A549 treated with ZK216348 at 1 μM for 4 hours (cell line): ENCODE measurements at places on chromosomes 3 and 15. TPM values are rescaled to one million over a fixed set of nuclear protein-coding genes. Genes with fewer than 3 reads are reported as not detected.

FAM81A gene
- total RNA-seq = 10.6 to 14.8 TPM (median 12.0 TPM) in 5 replicates

ZBTB47 gene
- 4.9 to 7.6 TPM (median 6.1 TPM) in 5 replicates for total RNA-seq

SH3GL3 gene
- total RNA-seq = 0.49 to 1.3 TPM (median 0.71 TPM) in 5 replicates

FOXL2NB gene
- 0.95 to 1.5 TPM (median 1.3 TPM) in 5 replicates for total RNA-seq

UACA gene
- 33.8 to 50.1 TPM (median 48.1 TPM) in 5 replicates for total RNA-seq

KY gene
- 0.07 to 0.25 TPM (median 0.20 TPM) in 3 of 5 replicates, not detected in the others for total RNA-seq

CYP1A1 gene
- 1.4 to 2.1 TPM (median 1.8 TPM) in 5 replicates for total RNA-seq

ZNF717 gene
- total RNA-seq = 1.8 to 3.6 TPM (median 2.9 TPM) in 5 replicates

FAM107A gene
- 0.13 TPM in 1 of 5 replicates, not detected in the others for total RNA-seq

SNX22 gene
- 0.59 to 1.1 TPM (median 0.78 TPM) in 5 replicates for total RNA-seq

IGSF11 gene
- 2.7 to 6.4 TPM (median 4.9 TPM) in 5 replicates for total RNA-seq

CISH gene
- 0.42 to 0.65 TPM (median 0.52 TPM) in 5 replicates for total RNA-seq

UBE2E1 gene
- total RNA-seq = 86.2 to 129 TPM (median 96.1 TPM) in 5 replicates

CDHR4 gene
- 0.13 to 0.35 TPM (median 0.23 TPM) in 5 replicates for total RNA-seq

KCNMB3 gene
- total RNA-seq = 0.89 to 2.2 TPM (median 1.5 TPM) in 5 replicates

SHC4 gene
- total RNA-seq = 0.54 to 1.4 TPM (median 0.80 TPM) in 5 replicates

WDR93 gene
- total RNA-seq = 0.09 to 0.64 TPM (median 0.18 TPM) in 5 replicates

GRK7 gene
- total RNA-seq = not detected in 5 replicates

ATP10A gene
- 5.7 to 9.9 TPM (median 8.0 TPM) in 5 replicates for total RNA-seq

TIMP4 gene
- 10.8 to 13.2 TPM (median 12.0 TPM) in 5 replicates for total RNA-seq

XIRP1 gene
- 0.02 to 0.18 TPM (median 0.06 TPM) in 5 replicates for total RNA-seq

FURIN gene
- total RNA-seq = 30.5 to 67.8 TPM (median 56.7 TPM) in 5 replicates

CHAC1 gene
- 4.3 to 8.5 TPM (median 6.2 TPM) in 5 replicates for total RNA-seq

ITPKA gene
- total RNA-seq = 2.0 to 4.3 TPM (median 3.3 TPM) in 5 replicates

MYO9A gene
- total RNA-seq = 7.5 to 12.9 TPM (median 10.9 TPM) in 5 replicates

RGMA gene
- 0.21 to 0.42 TPM (median 0.26 TPM) in 5 replicates for total RNA-seq

ACOX2 gene
- total RNA-seq = 7.4 to 11.4 TPM (median 8.2 TPM) in 5 replicates

SLC24A5 gene
- not detected in 5 replicates for total RNA-seq

TEX264 gene
- total RNA-seq = 50.6 to 79.9 TPM (median 73.0 TPM) in 5 replicates

CCDC80 gene
- total RNA-seq = 43.7 to 84.1 TPM (median 57.4 TPM) in 5 replicates

HYAL1 gene
- total RNA-seq = 0.24 to 0.80 TPM (median 0.46 TPM) in 5 replicates

NUSAP1 gene
- total RNA-seq = 60.4 to 83.0 TPM (median 69.7 TPM) in 5 replicates

GAP43 gene
- total RNA-seq = not detected in 5 replicates

PEAK1 gene
- 5.1 to 12.1 TPM (median 8.8 TPM) in 5 replicates for total RNA-seq

NPHP3 gene
- 6.0 to 10.3 TPM (median 8.5 TPM) in 5 replicates for total RNA-seq

CALML4 gene
- total RNA-seq = 6.7 to 9.2 TPM (median 8.0 TPM) in 5 replicates

TRPM1 gene
- total RNA-seq = not detected in 5 replicates
